ENCODE measurements at places on chromosomes 12 and 14.

GRCh38 chr12:12696562-12697383 lies 790 bp upstream of the GPR19 start:
- peak; percentile 54 for DNase-seq

GRCh38 chr12:92304371-92305055 lies 158.9 kb upstream of the BTG1 start:
- DNase-seq, result no peak

DNA sequence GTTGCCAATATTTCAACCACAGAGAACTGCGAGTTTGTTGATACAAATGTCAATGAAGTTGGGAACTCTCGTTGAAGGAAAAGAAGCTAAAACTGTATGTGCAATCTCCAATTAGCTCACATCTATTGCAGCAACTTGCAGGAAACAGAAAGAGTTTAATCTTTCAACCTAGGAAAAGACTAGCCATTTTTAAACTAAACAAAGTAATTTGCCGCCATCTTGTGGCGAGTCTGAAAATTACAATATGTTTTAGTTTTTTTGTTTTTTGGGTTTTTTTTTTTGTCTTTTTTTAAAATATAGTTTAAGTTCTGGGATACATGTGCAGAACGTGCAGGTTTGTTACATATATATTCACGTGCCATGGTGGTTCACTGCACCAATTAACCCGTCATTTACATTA lies 131.2 kb upstream of the FOXG1 start:
- no peak for DNase-seq

DNA sequence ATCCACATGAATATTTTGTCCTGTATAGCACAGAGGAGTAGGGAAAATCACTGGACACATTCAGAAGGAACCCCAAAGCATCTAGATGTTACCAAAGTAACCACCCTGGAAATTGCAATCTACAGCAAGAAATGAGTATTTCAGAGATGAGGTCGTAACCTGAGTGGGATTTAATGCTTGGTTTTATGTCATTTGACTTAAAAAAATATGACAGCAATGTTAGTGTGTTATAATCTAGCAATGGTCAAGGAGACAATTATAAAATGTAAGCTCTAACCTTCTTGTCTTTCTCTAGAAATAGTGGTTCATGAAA lies 256.6 kb downstream of the NAV3 start:
- no peak for DNase-seq

- no peak for DNase-seq
These were observed 694.5 kb downstream of the VRK1 start for GRCh38 chr14:97491697-97492096.

DNA sequence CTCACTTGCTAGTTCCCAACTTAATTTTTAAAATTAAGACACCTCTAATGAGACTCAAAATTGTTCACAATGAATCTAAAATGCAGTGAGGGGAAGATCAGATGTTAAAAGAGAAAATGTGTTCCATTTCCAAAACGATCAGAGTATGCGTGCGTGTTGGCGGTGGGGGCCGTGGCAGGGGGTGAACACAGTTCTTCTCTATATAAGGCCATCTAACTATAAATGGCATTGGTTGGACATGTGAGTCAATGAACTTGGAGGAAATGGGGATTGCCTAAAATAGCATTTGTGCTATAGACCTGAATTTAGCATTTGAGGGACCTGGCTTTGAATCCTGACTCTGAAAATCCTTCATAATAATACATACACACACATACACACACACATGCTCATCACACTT lies 149.4 kb downstream of the FOXN3 start:
- DNase-seq, result no peak

DNA sequence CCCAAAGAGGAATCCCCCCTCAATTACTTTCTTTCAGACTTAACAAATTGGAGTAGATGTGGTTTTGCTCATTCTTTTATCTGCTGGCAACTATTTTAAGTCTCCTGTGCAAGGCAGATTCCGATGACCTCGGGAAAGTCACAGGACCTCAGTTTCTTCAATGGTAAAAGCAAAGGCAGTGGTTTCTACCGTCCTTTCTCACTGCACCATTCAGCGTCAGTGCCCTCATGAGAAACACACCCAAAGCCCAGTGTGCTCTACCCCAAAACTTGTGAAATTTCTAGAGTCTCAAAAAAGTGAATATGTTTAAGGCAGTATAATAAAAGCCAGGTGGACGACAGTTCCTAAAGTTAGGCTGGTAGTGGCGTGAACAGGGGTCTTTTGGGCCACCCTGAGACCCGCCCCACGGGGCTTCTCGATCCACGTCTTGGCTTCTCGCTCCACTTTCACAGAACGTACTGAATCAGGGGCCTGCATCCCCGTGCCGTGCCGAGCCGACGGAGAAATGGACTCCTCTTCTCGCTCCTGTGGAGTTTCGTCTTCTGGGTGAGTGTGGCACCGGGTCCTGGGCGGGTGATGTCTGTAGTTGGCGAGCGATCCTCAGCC lies 1.3 kb upstream of the ARHGAP5 start:
- DNase-seq, result peak; percentile 20

DNA sequence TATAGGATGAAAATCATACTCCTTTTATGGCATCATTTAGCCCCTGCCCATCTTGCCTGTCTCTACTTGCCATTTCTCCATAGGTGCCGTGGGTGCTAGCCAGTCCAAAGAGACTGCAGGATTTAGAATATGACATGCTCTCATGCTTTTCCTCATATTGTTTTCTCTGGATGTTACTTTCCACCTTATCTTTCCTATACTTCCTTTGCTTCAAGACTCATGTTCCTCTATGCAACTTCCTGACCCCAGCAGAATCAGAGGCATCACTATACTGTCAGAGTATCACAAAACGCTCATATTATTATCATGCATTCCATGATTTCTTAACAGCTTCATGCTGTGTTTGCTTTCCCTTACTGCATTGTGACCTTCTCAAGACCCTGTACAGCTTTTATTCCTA lies 220.8 kb upstream of the ABCD2 start:
- DNase-seq, result no peak

DNA sequence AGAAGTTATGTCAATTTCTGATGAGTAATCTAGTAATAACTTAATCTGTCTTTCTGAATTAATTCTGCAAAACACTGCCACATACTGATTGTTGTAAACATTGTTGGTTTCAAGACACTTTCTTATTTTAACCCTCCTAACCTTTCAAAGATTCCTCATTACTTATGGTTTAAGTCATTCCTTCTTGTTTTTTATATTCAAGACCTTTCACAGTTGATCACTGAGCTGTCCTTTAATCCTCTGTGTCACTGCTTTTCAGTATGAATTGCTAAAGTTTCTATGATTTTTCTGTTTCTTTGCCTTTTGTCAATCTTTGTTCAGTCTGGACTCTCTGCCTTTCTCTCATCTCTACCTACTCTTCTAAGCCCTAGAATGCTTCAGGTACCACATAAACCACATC lies 164.7 kb downstream of the RAD51B start:
- no peak for DNase-seq

DNA sequence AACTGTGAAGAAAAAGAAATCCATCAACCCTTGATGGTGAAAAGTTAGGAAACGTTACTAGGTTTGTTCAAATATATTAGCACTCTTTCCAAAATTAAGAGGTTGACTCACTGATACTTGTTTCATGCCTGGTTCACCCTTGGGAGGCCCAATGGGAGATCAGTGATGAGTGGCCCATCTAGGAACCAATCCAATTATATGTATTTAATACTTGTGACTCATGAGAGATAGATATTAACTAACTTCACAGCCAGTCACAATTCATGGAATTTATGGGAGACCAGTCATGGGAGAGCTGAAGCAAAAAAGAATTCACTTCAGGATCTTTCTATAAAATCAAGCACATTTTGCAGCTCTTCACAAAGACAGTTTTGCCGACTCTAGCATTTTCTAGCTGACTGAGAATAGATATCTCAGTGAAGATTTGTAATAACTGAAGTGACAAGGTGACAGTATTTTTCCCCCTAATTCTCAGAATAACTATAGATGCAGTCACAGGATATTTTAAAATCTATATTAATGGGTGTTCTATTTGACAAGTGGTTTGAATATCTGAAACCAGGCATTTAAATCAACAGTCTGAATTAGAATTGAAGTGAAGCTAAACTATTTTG lies 230.2 kb downstream of the EPS8 start:
- no peak for DNase-seq

- DNase-seq, result no peak
These were observed 60.0 kb downstream of the NCOR2 start for GRCh38 chr12:124507188-124508109.

GRCh38 chr12:53231921-53232645 lies at the start of gene RARG:
Gene RARG (minus strand): TSS chr12:53232209. CDS start chr12:53227545, 4,664 bp downstream.
- peak; percentile 75 for DNase-seq

GRCh38 chr14:71588576-71589215 lies 343.5 kb upstream of the RGS6 start:
- DNase-seq, result no peak

- DNase-seq, result no peak
These were observed 48.7 kb upstream of the ABCC9 start for GRCh38 chr12:21989819-21990412.

DNA sequence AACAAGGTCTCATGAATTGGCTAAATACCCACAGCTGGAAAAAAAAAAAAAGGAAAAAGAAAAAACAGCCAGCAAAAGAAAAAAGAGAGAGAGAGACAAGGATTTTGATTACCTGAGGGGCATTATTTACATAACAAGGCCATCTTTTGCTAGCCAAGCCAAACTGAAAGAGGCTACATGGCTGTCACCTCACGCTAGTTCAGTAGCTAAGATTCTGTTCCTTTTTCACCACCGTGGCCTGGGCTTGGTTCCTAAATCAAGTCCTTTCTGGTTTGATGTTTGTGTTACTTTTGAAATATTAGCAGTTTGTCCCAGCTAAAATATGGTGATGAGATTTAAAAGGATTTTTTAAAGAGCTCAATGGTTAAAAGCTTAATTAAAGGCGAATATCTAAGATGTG lies 2.0 kb upstream of the SDS start:
- no peak for DNase-seq

- DNase-seq, result no peak
These were observed 55.6 kb downstream of the KIF26A start for GRCh38 chr14:104194016-104194415.

DNA sequence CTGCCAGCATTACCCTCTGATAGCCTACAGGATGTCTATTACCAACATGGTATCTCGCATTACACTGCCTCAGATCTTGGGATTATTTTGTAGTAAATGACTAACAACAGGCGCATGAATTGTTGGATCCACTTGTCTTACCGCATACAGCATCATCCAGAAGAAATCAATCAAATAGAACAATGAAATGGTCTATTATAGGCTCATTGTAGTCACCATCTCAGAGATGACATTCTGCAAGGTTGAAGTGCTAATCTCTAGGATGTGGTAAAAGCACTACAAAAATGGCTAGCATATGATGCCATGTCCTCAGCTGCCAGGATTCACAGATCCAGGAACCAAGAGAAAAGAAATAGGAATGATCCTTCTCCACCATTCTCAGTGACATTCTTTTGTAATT lies 52.0 kb downstream of the WASHC3 start:
- DNase-seq, result no peak

DNA sequence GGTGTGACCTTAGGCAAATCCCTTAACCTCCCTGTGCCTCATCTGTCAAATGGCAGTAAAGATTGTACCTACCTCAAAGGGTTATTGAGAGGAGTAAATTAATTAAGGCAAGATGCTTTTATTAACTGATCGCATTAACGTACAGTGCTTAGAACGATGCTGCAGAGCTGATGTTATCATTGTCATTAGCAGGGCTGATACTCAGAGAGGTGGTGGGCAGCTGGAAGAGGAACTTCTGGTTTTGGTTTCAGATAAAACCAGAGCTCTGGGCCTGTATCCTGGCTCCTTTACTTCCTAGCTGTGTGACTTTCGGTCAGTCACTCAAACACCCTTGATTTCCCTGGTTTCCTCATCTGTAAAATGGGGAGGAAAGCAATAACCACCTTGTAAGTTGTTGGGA lies 55.1 kb downstream of the CALM1 start:
- DNase-seq, result no peak

DNA sequence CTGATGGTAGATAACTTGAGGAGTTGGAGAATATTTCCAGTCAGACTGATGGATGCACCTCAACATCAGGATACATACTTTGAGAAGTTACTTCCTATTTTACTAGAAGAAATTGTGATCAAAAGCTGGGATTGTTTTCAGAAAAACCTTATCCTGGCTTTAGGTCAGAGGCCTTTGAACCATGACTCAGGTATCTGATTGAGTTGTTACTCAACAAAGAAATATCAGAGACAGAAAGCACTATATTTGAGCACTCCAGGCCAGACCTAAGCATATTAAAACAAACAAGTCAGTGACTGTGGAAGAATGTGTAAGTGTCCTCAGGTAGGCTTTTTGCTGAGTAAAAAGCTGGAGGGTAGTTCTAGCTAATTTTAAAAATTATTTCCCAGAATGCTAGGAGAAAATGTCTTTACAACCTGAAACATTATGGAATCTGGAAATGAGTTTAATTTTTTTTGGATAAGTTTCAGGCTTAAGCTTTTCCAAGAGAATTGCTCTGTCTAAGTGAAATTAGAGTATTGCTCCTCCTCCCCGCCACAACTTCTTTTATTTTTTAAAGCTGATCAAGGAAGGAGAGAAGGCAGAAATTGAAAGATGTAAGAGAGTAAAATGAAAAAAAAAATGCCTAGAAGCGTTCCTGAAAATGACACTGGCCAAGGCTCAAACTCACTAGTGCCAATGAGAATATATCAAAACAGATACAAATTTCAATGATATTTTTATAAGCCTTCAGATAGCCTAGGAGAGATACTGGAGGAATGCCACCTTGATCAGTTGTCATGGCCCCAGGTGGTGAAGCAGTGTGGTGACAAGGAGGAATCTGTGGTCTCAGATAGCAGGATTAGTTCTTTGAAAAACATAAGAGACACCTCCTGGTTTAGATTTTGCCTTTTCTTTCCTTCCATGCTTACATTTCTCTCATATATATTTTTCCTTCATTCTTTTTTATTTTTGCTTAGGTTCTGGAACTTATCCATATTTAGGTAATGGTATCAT lies 790.3 kb downstream of the TMTC2 start:
- no peak for DNase-seq

DNA sequence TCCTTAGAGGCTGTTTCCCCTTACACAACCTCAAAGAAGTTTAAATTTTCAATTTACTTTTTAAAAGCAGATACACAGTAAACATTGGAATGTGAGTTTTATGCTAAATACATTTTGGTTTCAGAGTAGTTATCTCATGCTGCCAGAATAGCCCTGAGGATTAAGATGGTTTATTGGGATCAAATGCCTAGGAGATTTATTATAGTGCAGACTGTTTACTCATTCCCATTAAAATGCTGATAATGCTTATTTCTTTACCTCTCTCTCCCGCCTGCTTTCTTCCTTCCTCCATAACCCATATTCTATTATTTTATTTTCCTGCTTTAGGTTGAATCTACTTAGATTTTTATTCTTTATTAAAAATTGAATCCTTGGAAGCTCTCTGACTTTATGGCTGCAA lies 340.2 kb downstream of the DIO2 start:
- DNase-seq, result no peak

Data from H54 (cell line).